ENCODE measurements at places on chromosomes 1 and 21.

DNA sequence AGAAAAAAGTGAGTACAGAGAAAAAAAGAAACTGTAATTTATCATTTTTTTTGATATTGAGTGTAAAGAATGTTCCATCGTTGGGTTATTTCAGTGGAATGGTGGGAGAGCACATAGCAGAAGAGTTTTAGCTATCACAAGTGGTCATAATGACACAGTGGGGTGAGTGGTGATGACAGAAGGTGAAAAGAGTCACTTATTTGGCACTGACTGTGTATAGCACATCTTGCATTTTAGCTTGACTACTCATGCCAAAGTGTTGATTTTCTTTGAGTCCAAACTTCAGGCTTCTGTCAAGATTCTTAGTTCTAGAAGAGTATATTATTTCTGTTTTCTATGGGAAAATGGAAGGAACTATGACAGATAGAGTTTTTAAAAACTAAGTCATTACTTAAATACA, 261.2 kb downstream of the GRIK1 start:
- DNase-seq, result no peak

- no peak for DNase-seq
Observed at GRCh38 chr1:51818487-51818886, 60.0 kb downstream of the NRDC start.

GRCh38 chr1:15336866-15337265, 72.8 kb upstream of the EFHD2 start:
- no peak for DNase-seq

- DNase-seq, result peak; percentile 40
Observed at GRCh38 chr21:34243562-34243961, 120.2 kb upstream of the KCNE2 start.

All from HEK293T (cell line).